Stimulated activated CD4-positive, alpha-beta T cell treated with anti-CD3 and anti-CD28 coated beads, Interleukin-1b, Interleukin-23, amount 100 ng/mL, for 1 hour (primary cell): ENCODE measurements at places on chromosomes 7 and 10.

GRCh38 chr7:30142710-30143109 is 7.9 kb downstream of the MTURN start:
- DNase-seq, result no peak

DNA sequence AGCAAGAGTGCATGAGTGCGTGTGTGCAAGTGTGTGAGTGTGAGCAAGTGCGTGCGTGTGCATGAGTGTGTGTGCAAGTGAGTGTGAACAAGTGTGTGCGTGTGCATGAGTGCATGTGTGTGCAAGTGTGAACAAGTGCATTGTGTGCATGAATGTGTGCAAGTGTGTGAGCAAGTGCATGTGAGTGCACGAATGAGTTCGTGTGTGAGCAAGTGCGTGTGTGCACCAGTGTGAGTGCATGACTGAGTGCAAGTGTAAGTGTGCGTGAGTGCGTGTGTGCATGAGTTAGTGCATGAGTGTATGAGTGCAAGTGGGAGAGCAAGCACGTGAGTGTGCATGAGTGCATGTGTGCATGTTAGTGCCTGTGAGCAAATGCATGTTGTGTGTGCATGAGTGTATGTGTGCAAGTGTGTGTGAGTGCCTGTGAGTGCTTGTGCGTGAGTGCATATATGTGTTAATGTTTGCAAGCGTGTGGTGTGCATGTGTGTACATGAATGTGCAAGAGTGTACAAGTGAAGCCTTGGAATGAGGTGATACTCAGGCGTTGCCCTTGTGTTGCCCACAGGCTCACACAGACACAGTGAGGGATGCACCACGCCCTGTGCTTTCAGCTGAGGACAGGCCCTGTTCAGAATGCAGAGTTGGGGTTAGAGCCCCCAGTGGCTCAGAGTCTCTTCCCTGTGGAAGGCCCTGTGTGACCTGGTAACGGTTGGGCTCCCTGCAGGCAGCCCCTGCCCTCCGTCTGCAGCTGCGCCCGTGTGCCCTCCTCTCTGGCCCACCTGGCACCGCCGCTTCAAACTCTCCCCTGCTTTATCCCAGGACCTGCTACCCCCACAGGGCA is 97.1 kb downstream of the NKX6-2 start:
- DNase-seq, result no peak

- no peak for DNase-seq
These were observed 19.7 kb downstream of the MBL2 start for GRCh38 chr10:52752801-52753445.

DNA sequence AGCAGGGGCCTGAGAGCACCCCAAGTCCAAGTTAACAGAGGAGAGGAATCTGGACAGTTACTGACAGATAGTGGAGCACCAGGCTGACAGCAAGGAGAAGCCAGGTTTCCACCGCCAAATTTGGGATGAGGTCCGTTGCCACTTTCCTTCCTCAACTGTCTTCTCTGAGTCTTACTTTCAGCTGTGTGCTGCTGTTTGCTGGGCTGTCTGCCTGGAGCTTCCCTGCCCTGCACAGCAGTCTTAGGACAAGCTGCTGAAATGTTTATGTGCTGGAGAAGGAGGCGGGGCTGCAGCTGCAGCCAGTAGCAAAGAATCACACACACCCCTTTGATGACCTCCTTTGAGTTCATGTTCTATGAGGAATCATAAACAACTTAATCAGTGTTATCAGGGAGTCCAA is 17.4 kb upstream of the CYP3A7 start:
- DNase-seq, result no peak

GRCh38 chr7:30530373-30530772 is 25.7 kb upstream of the GGCT start:
- no peak for DNase-seq

- no peak for DNase-seq
These were observed 169.4 kb downstream of the ADARB2 start for GRCh38 chr10:1567742-1568495.

- no peak for DNase-seq
These were observed 8.8 kb upstream of the ZC3HAV1 start for GRCh38 chr7:139118234-139118804.

- DNase-seq, result no peak
These were observed 103.5 kb upstream of the PDLIM1 start for GRCh38 chr10:95394161-95394880.

- DNase-seq, result no peak
These were observed 120.9 kb downstream of the TMEM168 start for GRCh38 chr7:112669306-112669705.

DNA sequence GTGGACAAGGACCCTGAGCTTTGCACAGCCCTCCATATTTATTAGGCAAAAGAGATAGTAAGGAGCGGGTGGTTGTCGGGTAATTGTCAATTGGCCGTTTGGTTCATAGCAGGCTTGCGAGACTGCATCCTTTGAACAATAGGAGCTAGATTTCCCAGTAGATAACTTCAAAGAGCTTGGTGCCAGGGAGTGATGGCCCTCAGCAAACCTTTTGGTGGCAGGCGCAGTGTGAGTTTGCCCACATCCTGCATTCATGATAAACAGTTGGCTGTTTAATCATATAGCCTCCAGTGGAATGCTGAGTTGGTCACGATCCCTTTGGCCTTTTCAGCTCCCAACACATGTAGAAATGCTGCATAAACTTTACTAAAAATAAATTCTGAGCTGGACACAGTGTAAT is 156.9 kb downstream of the AKR1D1 start:
- DNase-seq, result no peak

GRCh38 chr7:87715545-87715944 is 87.3 kb downstream of the RUNDC3B start:
- no peak for DNase-seq

DNA sequence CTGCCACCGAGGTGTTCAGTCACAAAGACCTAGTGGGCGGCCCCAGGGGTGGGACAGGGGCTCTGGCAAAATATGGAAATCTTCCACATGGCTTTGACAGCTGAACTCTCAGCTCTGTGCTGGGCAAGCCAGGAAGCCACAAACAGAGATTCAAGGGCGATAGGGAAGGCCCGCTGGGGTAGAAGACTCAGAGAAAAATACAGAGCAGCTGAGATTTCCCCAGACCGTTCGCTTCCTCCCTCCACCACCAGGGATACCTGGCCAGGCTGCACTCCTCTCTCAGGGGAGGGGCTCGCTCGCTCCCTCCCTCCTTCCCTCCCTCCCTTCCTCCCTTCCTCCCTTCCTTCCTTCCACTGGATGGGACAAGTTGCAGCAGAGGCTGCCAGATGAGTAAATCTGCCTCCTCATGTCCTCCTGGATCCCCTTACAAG is 260.5 kb downstream of the PRPF18 start:
- no peak for DNase-seq

- DNase-seq, result no peak
These were observed 27.5 kb upstream of the AMZ1 start for GRCh38 chr7:2660359-2661095.

- no peak for DNase-seq
These were observed 610.6 kb upstream of the FOXK1 start for GRCh38 chr7:4071370-4072058.

DNA sequence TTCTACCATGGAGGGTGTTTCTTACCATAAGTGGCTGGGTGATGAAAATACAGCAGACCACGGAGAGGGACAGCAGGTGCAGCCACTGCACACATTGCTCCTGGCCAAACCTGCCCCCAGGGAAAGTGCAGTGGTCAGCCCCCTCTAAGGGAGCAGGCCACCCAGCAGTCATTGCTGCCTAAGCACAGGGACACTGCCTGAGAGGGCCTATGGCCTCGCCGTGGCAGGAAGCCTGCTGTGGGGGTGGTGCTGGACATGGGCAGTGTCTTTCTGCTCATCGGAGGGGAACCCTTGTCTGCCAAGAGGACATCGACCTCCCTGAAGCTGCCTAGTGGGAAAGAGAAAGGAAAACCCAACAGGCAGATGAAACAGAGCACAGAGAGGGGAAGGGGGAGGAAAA is 118.3 kb downstream of the PKD1L1 start:
- DNase-seq, result no peak

DNA sequence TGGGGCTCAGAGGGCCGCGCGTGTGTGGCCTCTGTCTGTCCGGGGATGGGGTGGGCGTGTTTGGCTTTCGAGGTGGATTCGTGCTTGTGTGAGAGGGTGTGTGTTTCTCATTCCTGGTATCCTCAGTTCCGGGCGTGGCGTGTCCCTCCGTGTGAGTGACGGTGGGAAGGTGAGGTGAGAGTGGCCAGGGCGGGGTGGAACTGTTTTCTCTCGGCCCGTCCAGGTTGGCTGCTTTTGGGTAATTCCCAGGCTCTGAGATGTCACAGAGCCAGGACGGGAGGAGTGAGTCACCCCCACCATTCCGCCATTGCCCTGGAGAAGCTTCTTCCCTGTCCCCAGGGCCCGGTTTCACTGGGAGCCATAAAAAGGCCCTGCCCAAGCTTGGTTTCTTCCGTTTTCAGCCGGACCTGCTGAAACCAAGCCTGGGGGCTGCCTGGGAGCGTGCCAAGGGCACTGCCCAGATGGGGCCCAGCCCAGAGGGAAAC is 21.3 kb upstream of the CLDN4 start:
- DNase-seq, result no peak

DNA sequence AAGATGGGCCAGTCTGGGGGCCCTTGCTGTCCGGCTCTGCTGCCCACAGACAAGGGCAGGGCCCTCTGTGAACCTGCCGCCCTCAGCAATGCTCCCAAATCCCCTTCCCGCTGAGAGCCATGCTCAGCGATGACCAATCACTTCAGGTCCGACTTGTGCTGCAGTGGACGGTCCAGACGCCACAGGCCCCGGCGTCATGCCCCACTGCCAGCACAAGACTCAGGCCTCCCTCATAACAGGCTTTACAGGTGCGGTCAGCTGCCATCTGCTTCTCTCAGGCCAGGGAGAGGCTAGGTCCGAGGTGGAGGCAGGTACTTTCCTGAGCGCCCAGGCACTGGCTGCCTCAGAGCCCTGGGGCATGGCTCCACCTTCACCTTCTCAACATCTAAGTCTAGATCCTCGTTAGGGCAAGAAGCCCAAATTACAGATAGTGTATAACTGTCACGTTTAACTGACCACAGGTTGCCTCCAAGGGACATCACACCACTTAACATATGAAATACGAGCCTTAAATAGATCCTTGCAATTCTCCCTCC is 393.2 kb downstream of the PTPRN2 start:
- DNase-seq, result no peak

DNA sequence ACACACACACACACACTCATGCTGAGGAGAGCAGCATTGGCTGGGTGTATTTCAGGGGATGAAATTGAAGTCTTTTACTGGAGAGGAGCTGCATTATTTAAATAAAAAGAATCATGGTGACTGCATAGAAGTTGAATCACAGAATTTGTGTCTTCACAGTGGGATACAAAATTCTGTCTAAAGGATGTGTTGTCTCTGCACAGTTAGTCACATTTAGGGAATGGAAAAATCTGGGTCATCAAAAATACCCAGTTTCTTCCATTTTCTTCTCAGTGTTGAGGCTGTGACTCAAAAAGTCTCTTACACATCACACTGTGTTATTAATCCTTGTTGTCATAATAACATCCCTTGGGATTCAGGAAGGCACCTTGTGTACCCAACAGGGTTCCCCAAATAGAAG is 10.9 kb downstream of the PAPSS2 start:
- DNase-seq, result no peak

DNA sequence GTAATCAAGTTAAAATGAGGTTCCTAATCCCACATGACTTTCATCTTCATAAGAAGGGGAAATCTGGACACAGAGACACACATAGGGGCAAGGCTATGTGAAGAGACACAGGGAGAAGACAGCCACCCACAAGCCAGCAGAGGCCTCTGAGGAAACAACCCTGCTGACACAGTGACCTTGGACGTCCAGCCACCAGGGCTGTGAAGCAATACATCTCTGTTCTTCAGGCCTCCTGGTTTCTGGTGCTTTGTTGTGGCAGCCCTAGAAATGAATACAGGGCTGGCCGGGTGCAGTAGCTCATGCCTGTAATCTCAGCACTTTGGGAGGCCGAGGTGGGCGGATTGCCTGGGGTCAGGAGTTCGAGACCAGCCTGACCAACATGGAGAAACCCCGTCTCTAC is 183.9 kb downstream of the CXCL12 start:
- DNase-seq, result no peak

DNA sequence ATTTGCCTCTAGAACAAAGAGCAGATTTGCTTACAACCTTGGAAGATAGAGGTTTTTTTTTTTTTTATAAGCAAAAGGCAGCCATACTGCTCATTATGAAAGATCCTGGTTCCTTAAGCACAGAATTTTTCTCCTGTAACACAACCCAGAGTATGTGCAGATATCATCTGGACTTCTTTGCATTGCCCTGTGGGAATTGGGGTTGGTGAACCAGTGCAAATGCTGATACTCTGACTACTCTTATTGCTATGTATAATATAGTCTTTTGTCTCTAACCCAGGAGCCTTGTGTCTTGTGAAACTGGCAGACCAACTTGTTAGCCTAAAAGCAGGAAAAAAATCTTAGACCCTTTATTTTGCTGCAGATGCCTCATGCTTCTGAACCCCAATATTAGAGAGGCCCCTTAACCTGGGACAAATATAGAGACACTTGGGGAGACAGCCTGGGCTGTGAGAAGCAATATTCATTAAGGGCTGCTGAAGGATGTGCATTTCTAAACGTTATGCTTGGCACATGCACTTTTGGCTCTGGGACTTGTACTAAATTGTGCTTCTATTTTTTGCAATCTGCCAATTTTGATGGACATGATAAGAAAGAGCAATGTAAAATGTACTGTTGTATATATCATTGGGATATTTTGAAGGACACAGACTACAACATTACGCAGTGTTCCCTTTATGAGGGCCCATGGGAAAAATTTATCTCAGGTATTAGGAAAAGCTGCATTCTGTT is 78.9 kb downstream of the ANLN start:
- DNase-seq, result no peak

GRCh38 chr7:108193594-108194498 is 63.7 kb upstream of the LAMB4 start:
- DNase-seq, result no peak

DNA sequence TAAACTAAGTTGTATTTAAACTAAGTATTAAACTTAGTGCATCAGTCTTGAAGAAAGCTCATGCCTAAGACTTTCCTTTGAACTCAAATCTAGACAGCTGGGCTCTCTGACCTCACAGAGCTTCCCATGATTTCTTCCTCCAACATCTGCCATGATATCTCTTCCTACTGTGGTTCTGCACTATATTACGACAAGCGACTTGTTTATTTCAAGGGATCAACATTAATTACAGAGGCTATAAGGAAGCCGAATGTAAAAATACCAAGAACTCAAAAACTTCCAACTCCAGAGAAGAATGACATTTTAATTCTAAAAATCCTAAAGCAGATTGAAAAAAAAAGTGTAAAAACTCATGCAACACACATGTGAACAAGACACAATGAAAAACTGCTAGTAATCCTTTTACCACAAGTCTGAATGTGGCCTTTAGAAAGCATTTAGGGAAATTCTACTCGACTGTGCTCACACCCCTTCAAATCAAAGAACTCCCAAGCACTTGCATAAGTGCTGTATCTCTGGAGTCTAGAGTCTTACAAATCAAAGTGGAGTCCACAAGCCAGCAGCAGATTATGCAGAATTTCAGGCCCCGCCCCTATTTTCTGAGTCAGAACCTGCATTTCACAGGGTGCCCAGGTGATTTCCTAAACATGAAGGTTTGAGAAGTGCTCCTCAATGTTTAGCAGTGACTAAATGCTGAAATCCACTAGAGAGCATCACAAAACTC is 22.7 kb upstream of the WASHC2A start:
- no peak for DNase-seq
